GM23338 (cell line): ENCODE measurements at places on chromosomes 5 and 9. TPM values are rescaled to one million over a fixed set of nuclear protein-coding genes. Genes with fewer than 3 reads are reported as not detected.

GFI1B gene
- total RNA-seq: 0.38 and 1.0 TPM in 2 replicates

DNA sequence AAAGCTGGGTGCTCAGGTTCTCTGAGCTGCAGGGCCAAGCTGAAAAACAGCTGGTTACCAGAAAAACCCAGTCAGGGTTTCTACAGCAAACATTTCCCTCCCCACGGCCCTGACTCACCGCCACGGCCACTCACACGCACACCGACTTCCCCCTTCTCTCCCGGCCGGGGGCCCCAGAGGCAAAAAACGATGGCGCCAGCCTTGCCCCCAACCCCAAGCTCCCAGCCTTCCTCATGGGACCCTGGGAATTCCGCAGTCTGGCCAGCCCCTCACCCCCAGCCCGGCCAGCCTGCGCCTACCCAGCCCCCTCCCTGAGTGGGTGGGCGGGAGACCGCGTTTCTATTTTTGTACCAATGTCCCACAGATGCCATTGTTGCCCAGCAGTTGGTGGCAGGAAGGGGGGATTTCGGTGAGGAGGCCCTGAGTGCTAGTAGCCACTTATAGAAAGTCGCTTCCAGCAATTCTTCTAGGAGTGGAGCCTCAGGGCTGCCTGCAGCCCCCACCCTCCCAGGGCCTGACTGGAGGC is 18.4 kb downstream of the ENG start:
- H3K27me3 ChIP-seq: no peaks in the 10 kb centered on the region
- no peaks in the 10 kb centered on the region for H3K36me3 ChIP-seq
- no peak for DNase-seq
- no peaks in the 10 kb centered on the region for H3K4me1 ChIP-seq
- no peak overlapping the region for H3K27ac ChIP-seq

- DNase-seq: no peak
- no peaks in the 10 kb centered on the region for H3K36me3 ChIP-seq
- no peak overlapping the region for H3K27ac ChIP-seq
- H3K4me3 ChIP-seq: no peak overlapping the region
- H3K27me3 ChIP-seq: no peaks in the 10 kb centered on the region
Measured at GRCh38 chr5:54658010-54658409, 140.5 kb downstream of the SNX18 start.

TOR2A gene
- 21.1 and 23.5 TPM in 2 replicates for total RNA-seq

GRCh38 chr5:143284521-143284920 is 119.0 kb downstream of the NR3C1 start:
- H3K36me3 ChIP-seq: no peaks in the 10 kb centered on the region
- no peak overlapping the region for H3K27ac ChIP-seq

GRCh38 chr9:87498046-87498810 is 561 bp downstream of the DAPK1 start:
- H3K4me3 ChIP-seq: peak overlapping the region; percentile 91
- H3K27ac ChIP-seq: peak overlapping the region; percentile 57; the same call in 1 of the 2 replicates
- H3K27me3 ChIP-seq: peaks cover 12% of the 10 kb centered on the region; the same call in 1 of the 2 replicates
- no peaks in the 10 kb centered on the region for H3K36me3 ChIP-seq
- H3K4me1 ChIP-seq: peaks cover 24% of the 10 kb centered on the region
- DNase-seq: peak; percentile 79

DNA sequence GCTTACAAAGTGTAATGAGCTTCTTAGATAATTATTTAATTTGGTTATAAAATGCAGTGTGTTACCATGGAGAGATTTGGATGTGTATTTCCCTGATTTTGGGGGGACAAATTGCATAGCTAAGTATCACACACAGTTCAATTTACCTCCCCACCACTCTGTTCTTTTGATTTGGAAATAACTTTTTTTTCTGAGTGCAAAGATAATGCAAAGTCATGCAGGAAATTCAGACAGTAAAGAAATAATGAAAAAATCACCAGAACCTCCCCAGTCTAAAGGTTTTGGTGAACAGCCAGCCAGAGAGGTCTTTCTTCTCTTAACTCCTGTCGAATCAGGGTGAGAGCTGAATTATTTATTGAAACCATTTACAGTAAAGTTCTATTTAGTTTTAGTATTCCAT is 3.2 kb downstream of the ADGRV1 start:
- no peak for DNase-seq
- peaks cover 72% of the 10 kb centered on the region for H3K4me1 ChIP-seq
- no peaks in the 10 kb centered on the region for H3K36me3 ChIP-seq
- peak overlapping the region; percentile 77 for H3K27ac ChIP-seq
- peak overlapping the region; percentile 80 for H3K4me3 ChIP-seq
- no peaks in the 10 kb centered on the region for H3K27me3 ChIP-seq
